ENCODE measurements at places on chromosomes 7 and 10.

DNA sequence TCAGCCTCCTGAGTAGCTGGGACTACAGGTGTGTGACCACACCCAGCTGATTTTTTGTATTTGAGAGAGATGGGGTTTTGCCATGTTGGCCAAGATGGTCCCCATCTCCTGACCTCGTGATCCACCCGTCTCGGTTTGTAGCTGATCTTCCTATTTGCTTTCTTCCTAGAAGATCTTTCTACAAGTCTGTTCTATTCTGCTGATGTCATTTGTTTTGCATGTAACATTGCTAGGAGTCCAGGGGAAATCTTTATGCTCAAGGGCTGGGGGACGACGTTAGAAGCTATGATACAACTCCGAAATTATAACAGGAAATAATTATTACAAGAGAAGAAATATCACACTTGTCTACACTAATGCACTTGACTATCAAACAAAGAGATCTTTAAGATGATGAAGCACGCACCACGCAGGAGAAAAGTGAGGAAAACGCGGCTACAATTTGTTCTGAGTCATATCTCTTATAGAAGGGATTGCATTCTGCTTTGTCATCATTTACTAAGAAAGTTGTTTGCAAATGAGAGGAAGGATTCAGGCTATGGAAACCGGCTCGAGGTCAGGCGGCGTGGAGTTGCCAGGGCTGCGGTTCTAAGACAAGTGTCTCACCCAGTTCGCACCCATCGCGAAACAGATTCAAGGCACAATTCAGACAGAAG is 103.0 kb upstream of the CARD11 start:
- DNase-seq, result peak; percentile 24

GRCh38 chr7:121385056-121385799 is 10.9 kb downstream of the FAM3C start:
- no peak for DNase-seq

DNA sequence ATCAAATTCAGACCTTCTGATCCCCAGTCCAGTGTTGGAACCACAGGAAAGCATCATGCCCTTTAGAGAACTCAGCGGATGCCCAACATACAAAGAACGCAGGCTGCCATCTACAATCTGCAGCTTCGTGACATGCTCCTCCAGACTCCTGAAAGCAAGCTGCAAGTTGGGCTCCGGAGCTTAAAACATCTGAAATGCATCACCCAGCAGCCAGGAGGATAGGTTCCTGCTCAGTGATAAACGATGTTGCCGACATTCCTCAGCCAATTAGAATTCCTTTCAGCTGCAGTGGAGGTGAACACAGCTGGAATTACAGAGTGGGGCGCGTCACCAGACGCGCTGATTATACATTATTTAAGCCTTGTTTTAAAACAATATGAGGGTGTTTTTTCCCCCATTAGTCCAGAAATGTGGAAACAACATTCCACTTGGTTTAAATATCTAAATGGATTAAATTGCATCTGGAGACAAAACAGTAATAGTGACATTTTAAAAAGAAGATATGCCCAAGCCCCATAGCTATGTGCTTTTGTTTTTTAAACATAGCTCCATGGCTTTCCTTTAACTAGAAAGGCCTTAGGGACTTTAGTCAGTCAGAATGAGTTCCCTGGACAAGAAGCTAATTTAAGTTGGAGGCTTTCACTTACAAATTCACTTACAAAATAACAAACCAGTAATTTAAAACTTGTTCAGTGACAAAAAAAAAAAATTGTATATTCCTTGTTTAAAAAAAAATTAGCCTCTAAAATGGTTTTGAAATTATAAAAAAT is 6.3 kb downstream of the SMURF1 start:
- no peak for DNase-seq

- no peak for DNase-seq
Measured at GRCh38 chr10:60430836-60431597, 41.3 kb upstream of the ANK3 start.

- DNase-seq, result no peak
Measured at GRCh38 chr7:17746020-17746530, 194.2 kb downstream of the SNX13 start.

GRCh38 chr7:128933180-128933891 is 4.4 kb upstream of the IRF5 start:
- peak; percentile 75 for DNase-seq

Data from activated CD4-positive, alpha-beta memory T cell treated with anti-CD3 and anti-CD28 coated beads for 36 hours (primary cell).